ENCODE measurements at places on chromosomes 16 and 17. TPM values are rescaled to one million over a fixed set of nuclear protein-coding genes. Genes with fewer than 3 reads are reported as not detected.

The CPNE7 gene
- not detected for total RNA-seq

DNA sequence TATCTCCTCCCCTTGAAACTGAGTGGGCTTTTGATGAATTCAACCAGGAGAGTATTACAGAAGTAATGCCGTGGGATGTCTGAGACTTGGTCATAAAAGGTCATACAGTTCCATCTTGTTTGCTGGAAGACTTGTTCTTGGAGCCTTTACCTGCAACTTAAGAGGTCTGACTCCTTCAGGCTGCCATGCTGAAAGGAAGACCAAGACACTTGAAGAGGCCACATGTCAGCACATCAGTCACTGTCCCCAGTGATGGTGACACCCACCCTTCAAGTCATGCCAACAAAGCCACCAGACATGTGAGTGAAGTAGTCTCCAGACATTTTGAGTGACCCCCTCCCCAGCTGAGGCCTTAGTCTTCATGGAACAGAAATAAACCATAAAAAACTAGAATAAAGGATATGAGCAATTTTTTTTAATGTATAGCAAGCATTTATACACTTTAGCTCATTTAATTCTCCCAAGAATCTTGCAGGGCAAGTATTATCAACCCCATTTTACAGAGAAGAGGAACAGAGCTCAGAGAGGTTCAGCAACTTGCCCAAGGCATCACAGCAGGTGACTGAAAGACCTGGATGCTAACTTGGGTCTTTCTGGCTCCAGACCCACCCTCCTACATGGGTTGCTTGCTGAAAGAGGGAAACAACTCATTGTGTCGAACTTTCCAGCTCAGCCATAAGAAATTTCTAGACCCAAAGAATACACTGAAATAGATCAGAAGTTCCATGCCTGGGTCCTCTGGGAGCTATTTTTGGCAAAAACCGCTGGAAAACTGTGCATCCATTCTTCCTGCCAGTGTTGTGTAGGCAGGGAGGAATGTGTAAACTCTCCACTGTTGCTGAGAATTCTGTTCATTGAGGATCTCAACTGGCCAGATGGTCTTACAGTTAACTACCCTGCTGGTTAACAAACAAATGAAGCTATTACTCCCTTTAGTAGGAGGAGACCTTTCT, 38.1 kb downstream of the SOCS1 start:
- ATAC-seq: no peak

- ATAC-seq: no peak
Observed at GRCh38 chr17:17041018-17041521, 1.2 kb upstream of the MPRIP start.

DNA sequence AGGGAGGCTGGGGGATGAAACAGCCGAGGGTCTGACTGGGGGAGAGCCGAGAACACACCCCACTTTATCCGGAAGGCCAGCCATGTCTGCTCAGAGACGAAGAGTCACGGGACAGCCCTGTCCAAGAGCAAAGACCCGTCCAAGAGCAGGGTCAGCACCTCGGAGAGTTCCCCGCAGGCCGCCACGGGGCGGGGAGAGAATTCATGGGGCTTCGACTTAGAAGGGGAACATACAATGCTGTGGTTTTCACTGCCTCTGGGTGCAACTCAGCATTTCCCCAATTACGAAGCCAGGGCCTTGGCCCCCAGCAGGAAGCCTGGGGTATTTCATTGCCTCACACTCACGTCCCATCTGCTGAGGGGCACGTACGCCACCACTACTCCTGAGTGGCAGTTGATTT, 59.3 kb downstream of the JPH3 start:
- no peak for ATAC-seq

DNA sequence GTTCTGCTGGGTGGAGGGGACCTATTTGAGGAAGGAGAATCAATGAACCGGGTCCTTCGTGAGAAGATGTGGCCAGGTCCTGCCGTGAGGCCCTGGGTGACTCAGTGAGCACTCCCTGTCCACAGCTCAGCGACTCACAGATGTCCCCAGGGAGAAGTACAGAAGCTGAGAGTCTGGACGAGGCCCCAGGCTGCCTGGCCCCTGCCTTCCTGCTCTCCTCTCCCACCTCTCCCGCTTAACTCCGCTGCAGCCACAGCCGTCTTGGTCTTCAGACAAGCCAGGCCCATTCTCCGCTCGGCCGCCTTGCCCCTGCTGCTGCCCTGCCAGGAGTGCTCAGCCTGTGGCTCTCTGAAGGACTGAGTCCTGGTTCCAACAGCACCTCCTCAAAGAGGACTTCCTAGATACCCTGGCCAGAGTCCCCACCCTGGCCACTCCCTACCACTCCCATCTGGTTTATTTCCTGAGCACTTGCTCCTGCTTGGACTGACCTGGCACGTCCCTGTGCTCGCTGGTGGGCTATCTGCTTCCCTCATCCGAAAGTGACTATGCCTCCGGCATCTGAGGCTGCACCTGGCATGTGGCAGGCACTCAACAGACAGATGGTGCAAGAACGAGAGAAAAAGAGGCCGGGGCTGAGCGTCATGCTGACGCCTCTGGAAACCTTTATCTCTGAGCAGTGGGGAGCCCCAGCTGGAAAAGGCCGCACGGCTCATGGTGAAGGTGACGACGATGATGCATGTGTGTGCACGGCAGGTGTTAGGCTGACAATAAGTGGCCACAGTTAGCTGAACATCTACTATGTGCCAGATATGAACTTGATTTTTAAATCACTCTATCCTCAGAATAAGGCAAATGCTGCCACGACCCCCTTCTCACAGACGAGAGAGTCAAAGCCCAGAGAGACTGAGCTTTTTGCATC, 9.2 kb upstream of the TNFRSF13B start:
- ATAC-seq: no peak

DNA sequence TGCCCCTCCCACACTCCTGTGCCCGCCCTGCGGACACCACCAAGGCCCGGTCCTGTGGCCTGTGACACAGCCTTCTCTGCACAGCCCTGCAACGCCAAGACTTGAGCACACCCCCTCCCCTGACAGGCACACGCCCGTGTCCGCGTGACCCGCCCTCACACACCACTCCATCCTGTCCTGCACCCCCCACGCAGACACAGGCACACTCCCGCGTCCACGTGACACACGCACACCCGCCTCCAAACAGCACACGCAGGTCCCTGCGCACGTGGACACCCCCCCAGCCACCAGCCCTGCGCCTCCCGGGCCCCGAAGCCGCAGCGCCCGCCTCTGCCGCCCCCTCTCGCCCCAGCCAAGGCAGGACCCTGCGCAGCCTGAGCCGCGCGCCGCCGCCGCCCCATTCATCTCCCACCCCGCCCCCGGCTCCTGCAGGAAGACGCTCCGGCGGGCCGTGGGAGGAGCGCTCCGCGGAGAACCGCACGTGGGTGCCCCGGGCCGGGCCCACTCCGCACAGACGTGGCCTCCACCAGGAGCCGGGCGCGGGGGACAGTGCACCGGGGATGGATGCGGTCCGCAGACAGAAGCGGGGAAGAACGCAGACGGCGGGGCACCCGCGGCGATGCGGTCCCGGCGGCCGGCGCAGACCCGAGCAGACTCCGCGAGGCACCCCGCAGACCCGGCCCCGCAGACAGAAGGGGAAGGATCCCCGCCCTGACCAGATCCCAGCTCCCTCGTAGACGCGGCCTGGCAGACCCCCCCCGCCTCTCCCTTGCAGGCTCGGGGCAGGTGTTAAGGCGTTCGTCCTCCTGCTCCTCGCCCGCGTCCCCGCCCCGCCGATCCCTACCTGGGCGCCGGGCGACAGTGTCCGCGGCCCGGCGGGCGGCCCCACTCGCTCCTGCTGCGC, 506 bp downstream of the CAMKK1 start:
- peak; percentile 42 for ATAC-seq
